Mammary epithelial cell (primary cell): ENCODE measurements at places on chromosomes 4 and X.

DNA sequence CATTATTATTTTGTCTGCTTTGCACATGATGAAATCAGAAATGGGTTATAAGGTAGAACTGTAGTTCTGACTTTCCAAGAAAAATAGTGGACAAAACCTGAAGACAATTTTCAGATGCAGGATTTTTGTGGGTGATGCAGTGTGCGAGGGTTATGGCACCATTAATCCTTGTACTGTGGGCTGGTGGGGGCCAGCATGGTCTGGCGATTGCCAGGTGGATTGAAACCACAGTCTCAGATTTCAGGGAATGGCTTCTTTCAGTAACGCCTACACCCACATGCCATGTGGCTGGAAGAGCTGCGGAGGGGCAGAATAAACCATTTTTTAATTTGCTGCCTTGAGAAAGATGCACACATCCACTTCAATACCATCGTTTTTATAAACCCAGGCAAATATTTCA lies 150.5 kb downstream of the ARSF start:
- no peak for DNase-seq

DNA sequence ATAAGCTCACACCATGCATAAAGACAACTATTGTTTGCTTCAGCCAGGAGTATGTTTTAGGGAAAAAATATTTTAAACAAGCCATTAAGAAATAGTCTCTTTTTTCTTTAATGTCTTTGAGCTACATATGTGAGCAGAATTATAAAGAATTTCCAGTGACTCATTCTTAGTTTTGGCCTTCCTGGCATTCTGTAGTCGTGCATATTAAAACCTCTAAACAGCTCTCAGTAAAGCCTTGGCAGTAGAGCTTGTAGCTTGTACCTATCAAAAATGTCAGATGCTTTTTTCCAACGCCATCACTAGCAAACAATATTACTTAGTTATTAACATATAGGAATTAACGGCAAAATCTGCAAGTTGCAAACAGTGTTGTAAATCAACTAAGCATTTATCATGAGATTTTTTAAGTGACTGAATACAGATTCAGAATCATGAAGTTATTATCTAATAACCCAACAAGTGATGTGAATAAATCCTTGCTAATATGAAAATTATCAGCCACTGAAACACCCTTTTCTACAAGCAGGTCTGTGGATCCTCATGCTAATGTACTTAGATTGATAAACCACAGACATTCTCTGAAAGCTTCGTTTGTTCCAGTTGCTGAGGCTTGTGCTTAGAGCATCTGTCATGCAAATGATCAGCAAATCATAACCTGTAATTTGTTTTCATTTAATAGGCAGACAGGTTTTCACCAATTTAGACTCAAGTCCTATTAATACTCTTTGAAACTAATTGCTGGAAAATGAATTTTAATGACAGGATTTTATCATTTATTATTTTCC lies 412.0 kb upstream of the ATOH1 start:
- no peak for DNase-seq

DNA sequence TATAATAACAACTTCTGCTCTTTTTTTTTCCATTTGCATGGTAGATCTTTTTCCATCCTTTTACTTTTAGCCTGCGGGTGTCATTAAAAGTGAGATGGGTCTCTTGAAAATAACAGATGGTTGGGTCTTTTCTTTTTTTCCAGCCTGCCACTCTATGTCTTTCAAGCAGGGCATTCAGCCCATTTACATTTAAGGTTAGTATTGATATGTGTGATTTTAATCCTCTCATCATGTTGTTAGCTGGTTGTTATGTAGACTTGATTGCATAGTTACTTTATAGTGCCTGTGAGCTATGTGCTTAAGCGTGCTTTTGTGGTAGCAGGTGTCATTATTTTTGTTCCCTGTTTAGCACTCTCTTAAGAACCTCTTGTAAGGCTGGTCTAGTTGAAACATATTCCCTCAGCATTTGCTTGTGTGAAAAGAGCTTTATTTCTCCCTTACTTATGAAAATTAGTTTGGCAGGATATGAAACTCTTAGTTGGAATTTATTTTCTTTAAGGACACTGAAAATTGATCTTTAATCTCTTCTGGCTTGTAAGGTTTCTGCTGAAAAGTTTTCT lies 326.1 kb downstream of the SH3BGRL start:
- DNase-seq, result no peak

- no peak for DNase-seq
These were observed 47.3 kb upstream of the NSG1 start for GRCh38 chr4:4339504-4340085.
